T-helper 17 cell (primary cell): ENCODE measurements at places on chromosomes 5 and 9.
A peak's percentile ranks its signal among the peaks of the same experiment; 100 is the strongest.

DNA sequence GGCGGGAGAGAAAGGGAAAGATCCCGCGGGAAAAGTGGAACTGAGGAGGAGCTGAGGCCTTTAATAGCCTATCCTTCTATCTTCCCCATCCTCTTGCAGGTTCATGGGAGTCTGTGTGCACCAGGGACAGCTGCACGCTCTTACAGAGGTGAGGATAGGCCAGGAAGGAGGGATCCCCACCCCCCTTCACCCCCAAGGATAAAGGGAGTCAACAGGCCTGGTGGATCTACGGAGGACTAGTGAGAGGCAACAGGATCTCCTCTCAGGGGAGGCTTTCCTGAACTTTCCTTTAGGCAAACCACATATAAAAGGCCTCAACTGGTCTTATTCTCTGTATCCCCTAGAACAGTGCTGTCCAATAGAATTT, 1.1 kb downstream of the TESK1 start:
- peaks cover 31% of the 10 kb centered on the region for H3K4me1 ChIP-seq
- H3K36me3 ChIP-seq: peaks cover 5% of the 10 kb centered on the region
- DNase-seq: no peak
- no peaks in the 10 kb centered on the region for H3K27me3 ChIP-seq
- H3K4me3 ChIP-seq: peak overlapping the region; percentile 85

GRCh38 chr9:138103111-138103848, 225.7 kb downstream of the CACNA1B start:
- H3K27ac ChIP-seq: no peak overlapping the region
- no peaks in the 10 kb centered on the region for H3K4me1 ChIP-seq
- peaks cover 3% of the 10 kb centered on the region for H3K36me3 ChIP-seq

- no peak overlapping the region for H3K4me3 ChIP-seq
- no peak overlapping the region for H3K27ac ChIP-seq
- peaks cover 12% of the 10 kb centered on the region for H3K36me3 ChIP-seq
- no peak for DNase-seq
Observed at GRCh38 chr5:141529873-141530272, 41.0 kb downstream of the PCDHGC5 start.

DNA sequence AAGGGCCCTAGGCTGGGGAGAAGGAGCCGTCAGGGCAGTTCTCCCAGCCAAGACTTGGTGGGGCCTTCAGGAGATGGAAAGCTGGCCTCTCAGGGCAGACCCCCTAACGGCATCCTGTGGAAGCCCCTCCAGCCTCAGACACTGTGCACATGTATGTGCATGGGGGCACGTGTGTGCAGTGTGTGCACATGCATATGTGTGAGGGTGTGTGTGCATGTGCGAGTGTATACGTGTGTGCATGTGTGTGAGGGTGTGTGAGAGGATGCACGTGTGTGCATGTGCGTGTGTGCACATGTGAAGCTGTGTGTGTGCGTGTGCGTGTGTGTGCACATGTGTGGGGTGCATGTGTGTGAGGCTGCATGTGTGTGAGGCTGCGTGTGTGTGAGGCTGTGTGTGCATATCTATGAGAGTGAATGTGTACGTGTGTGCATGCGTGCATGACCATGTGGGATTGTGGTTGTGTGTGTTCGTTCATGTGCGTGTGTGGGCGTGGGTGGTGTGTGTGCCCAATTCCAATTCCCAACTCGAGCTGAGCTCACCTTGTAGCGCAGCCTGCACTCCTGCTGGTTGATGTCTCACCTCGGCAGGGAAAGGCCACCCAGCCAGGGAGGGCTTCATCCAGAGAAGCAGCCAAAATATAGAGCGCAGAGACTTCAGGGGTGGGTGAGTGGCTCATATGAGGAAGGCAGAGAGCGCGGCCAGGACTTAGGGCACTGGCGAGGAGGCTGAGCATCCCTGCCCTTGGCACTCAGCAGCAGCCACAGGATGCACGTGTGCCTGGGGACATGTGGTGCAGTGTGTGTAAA, 142.7 kb upstream of the PPP1R26 start:
- H3K36me3 ChIP-seq: no peaks in the 10 kb centered on the region
- H3K27ac ChIP-seq: no peak overlapping the region
- H3K27me3 ChIP-seq: peaks cover 20% of the 10 kb centered on the region
- no peak overlapping the region for H3K4me3 ChIP-seq
- no peak for DNase-seq

GRCh38 chr5:53946405-53947100, 363.8 kb downstream of the ARL15 start:
- H3K27ac ChIP-seq: no peak overlapping the region
- H3K36me3 ChIP-seq: peaks cover 8% of the 10 kb centered on the region
- H3K4me1 ChIP-seq: peaks cover 2% of the 10 kb centered on the region
- no peak for DNase-seq
- H3K4me3 ChIP-seq: no peak overlapping the region

DNA sequence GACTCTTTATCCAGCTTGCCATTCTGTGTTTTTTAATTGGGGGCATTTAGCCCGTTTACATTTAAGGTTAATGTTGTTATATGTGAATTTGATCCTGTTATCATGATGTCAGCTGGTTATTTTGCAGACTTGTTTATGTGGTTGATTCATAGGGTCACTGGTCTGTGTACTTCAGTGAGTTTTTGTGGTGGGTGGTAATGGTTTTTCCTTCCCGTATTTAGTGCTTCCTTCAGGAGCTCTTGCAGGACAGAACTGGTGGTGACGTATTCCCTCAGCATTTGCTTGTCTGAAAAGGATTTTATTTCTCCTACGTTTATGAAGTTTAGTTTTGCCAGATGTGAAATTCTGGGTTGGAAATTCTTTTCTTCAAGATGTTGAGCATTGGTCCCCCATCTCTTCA, 381.1 kb downstream of the MAN2A1 start:
- no peak for DNase-seq
- no peaks in the 10 kb centered on the region for H3K36me3 ChIP-seq
- H3K4me3 ChIP-seq: no peak overlapping the region
- H3K27me3 ChIP-seq: peaks cover 5% of the 10 kb centered on the region

DNA sequence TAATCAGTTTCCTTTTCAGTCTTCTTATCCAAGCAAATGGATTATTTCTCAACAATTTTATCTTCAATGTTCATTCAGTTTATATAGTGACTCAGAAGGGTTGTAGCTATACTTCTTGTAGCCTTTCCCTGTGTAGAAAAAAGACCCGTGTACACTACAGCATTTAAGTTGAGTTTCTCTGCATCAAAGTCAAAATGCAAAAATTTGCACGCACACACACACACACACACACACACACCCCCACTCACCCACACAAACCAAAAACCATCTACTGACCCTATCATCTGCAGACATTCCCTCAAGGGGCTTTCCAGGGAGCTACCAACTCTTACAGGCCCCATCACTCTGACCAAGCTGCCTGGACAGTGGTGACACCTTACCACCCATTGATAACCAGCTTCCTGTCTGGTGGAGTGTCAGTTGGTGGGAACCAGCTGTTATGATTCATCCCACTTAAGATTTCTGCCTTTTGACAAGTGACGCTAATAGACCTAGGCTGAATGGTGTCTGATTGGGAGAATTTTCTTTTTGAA, 12.2 kb upstream of the ELL2 start:
- H3K4me1 ChIP-seq: no peaks in the 10 kb centered on the region
- no peak overlapping the region for H3K4me3 ChIP-seq
- no peak overlapping the region for H3K27ac ChIP-seq
- peaks cover 21% of the 10 kb centered on the region for H3K27me3 ChIP-seq
- no peaks in the 10 kb centered on the region for H3K36me3 ChIP-seq

- DNase-seq: peak; percentile 58
- H3K4me3 ChIP-seq: no peak overlapping the region
- no peaks in the 10 kb centered on the region for H3K36me3 ChIP-seq
- H3K4me1 ChIP-seq: peaks cover 25% of the 10 kb centered on the region
- H3K27ac ChIP-seq: no peak overlapping the region
Observed at GRCh38 chr5:133111299-133111698, 59.5 kb downstream of the HSPA4 start.

- H3K27ac ChIP-seq: no peak overlapping the region
- no peak for DNase-seq
- H3K27me3 ChIP-seq: peaks cover 25% of the 10 kb centered on the region
- H3K4me1 ChIP-seq: peaks cover 12% of the 10 kb centered on the region
Observed at GRCh38 chr9:109956717-109957440, 176.9 kb downstream of the PALM2AKAP2 start.

DNA sequence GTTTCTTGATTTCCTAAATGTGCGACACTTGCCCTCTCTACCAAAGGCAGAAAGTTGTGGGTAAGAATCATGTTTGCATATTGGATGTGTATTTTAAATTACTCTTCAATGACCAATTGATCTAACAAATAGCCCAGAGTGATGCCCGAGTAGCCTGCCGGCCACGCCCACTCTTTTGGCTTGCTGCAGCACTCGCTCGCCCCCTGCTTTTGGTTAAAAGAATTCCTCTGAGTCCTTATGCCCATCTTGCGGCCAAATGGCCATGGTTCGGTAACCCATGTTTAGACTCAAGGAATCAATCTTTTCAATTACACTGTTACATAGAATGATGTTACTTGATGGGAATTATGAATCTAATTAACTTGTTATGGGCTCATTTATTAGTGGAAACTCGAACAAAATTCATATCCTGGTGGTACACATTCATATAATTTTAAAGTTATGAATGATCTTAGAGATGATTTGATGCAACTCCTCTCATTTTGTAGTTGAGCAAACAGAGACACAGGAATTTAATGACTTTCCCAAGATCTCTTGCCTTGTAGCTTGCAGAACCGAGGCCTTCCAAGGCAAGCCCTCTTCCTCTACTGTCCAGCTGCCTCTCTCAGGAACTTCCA, 36.5 kb downstream of the PPIC start:
- H3K27ac ChIP-seq: peak overlapping the region; percentile 47
- no peaks in the 10 kb centered on the region for H3K27me3 ChIP-seq
- H3K4me3 ChIP-seq: no peak overlapping the region

GRCh38 chr5:96807075-96807654, 580 bp downstream of the ERAP1 start:
- peak overlapping the region; percentile 99 for H3K27ac ChIP-seq
- peaks cover 54% of the 10 kb centered on the region for H3K4me1 ChIP-seq
- H3K27me3 ChIP-seq: no peaks in the 10 kb centered on the region
- H3K36me3 ChIP-seq: peaks cover 8% of the 10 kb centered on the region

DNA sequence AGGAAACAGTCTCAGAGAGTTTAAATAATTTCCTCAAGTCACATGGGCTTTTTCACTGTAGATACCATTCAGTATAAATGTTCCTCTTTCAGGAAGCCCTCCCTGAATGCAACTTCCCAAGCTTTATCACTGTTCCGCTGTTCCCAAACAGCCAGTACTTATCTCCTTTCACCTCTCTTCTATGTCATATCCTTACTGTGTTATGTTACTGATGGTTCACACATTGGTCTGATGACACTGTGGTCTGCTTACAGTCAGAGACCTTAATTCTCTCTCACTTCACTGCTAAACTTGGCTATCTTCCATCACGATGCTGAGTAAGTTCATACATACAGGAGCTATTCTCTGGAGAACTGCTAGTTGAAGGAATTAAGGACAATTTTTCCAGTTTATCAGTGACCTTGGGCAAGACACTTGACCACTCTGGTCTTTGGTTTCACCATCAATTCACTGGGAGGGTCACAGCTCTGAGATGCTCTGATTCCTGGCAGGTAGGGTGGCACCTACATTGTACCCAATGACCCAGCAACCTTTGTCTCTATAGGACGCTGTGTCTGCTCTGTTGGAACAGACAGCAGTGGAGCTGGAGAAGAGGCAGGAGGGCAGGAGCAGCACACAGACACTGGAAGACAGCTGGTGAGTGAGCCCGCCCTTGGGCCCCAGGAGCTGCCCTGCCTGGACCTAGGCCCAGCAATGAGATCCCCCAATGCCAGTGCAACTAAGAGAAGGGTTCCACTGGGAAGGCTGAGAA, 42.1 kb upstream of the RARS1 start:
- H3K36me3 ChIP-seq: peaks cover 4% of the 10 kb centered on the region
- H3K4me3 ChIP-seq: peak overlapping the region; percentile 19
- no peaks in the 10 kb centered on the region for H3K4me1 ChIP-seq

- no peaks in the 10 kb centered on the region for H3K36me3 ChIP-seq
- H3K4me1 ChIP-seq: no peaks in the 10 kb centered on the region
- no peak overlapping the region for H3K4me3 ChIP-seq
- no peaks in the 10 kb centered on the region for H3K27me3 ChIP-seq
Observed at GRCh38 chr9:25094518-25094917, 548.8 kb upstream of the IZUMO3 start.

DNA sequence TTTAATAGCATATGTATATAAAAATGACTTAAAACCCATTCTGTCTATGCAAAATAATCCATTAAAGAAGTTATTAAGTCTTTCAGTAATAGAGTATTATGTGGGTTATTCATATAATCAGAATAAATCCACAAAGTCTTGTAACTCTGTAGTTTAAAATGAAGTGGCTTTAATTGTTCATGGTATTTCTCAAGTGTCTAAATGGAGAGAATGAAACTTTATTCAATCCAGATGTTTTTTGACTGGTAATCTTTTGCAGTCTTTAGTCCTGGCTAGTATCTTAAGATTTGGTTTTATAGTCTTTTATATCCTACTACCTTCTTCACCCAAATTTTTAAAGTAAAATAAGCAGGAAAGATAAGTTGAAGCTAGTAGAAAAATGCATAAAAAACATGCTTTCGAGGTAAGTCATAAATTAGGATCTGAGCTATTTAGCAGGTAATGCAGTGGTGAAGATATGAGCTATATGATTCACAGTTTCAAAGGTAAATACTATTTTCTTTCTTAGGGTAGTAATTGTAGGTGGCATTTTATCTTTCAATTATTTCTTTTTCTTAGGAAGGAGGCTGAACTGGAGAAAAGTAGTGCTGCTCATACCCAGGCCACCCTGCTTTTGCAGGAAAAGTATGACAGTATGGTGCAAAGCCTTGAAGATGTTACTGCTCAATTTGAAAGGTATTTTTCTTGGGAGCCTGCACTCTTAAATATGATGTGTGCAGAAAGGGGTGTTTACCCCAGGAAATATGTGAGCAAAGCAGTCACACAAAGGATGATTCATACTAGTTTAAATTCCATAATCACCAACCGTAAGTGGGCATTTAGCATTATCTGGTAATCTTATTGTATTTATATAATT, 17.9 kb downstream of the HMMR start:
- H3K27ac ChIP-seq: no peak overlapping the region
- peaks cover 9% of the 10 kb centered on the region for H3K4me1 ChIP-seq
- no peaks in the 10 kb centered on the region for H3K36me3 ChIP-seq

DNA sequence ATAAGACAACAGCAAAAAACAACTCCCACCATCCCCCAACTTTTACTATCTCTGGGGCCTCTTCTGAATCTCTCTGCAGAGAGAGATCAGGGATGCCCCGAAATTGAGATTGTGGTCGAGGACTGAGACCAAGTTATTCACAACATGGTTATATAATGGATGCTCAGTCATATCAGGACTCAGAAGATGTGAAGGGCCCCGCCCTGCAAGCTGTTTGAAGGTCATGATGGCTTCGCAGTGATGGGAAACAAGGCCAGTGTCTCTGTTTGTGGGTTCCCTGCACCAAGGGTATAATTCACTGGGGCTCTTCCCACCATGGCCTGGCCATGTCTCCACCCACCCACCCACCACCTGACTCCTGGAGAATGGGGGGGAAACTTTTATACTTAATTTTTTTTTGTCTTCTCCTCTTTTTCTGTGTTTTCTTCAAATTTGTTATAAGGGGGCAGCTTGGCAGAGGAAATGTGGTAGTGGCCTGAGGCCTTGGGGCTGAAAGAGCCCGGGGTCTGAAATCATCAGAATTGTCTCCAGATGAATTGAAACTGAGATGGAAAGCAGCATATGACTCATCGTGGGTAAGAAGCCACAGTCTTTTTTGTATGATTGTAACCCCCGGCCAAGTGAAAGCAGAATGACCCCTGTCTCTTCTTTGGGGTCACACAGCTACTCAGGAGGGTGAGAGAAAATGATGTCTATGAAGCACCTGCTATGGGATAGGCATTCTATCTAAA, 15.0 kb upstream of the TEX48 start:
- H3K4me1 ChIP-seq: peaks cover 26% of the 10 kb centered on the region
- H3K36me3 ChIP-seq: peaks cover 2% of the 10 kb centered on the region
- no peaks in the 10 kb centered on the region for H3K27me3 ChIP-seq
- H3K27ac ChIP-seq: peak overlapping the region; percentile 24

GRCh38 chr5:59065554-59065953, 482.7 kb downstream of the RAB3C start:
- H3K4me3 ChIP-seq: no peak overlapping the region
- peaks cover 9% of the 10 kb centered on the region for H3K27me3 ChIP-seq
- peaks cover 3% of the 10 kb centered on the region for H3K4me1 ChIP-seq
